HT-29 (cell line): ENCODE measurements at places on chromosomes 5 and 9.

- no peak for DNase-seq
These were observed 56.7 kb upstream of the BASP1 start for GRCh38 chr5:17160756-17161040.

- no peak for DNase-seq
These were observed 10.0 kb upstream of the INSL6 start for GRCh38 chr9:5195463-5195862.

DNA sequence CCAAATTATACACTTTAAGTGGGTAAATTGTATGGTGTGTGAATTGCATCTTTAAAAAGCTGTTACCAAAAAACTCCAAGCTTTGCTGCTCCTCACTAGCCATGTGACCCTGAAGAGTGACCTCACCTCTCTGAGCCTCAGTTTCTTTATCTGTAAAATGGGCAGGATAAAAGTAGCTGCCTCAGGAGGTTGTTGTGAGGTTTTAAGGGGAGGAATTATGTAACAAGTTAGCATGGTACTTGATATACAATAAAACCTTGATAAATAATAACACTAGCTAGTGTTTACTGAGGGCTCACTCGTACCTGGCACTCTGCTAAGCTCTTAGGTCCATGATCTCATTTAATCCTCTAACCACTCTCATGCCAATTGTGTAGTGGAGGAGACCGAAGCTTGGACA is 19.0 kb upstream of the PHF19 start:
- DNase-seq = no peak

GRCh38 chr5:141150993-141151325 is 1.1 kb downstream of the PCDHB6 start:
- DNase-seq = no peak

DNA sequence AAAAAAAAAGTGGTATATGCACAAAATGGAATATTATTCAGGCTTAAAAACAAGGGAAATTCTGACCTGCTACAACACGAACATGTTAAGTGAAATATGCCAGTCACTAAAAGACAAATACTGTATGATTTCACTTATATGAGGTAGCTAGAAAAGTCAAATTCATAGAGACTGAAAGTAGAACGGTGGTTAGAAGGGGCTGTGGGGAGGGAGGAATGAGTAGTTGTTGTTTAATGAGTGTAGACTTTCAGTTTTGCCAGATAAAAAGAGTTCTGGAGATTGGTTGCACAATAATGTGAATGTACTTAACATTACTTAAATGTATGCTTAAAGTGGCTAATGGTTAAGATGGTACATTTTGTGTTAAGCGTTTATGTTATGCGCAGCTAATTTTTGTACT is 79.5 kb upstream of the IL12B start:
- DNase-seq = no peak

DNA sequence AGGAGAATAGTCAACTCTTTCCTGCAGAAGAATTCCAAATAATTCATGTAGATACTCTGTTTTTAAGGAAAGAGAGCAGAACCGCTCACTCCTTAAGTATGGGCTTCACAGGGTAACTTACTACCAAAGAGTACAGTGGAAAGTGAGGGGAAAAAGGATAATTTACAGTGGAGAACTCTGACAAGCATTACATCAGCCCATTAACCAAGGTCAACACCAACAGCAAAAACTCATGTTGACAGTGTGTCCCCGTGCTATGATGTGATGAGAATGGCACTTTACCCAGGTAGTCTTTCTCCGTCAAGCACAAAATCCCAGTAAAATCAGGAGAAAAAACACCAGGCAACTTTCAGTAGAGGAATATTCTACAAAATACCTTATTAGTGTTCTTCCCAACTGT is 104.3 kb downstream of the ADCY2 start:
- DNase-seq = no peak

DNA sequence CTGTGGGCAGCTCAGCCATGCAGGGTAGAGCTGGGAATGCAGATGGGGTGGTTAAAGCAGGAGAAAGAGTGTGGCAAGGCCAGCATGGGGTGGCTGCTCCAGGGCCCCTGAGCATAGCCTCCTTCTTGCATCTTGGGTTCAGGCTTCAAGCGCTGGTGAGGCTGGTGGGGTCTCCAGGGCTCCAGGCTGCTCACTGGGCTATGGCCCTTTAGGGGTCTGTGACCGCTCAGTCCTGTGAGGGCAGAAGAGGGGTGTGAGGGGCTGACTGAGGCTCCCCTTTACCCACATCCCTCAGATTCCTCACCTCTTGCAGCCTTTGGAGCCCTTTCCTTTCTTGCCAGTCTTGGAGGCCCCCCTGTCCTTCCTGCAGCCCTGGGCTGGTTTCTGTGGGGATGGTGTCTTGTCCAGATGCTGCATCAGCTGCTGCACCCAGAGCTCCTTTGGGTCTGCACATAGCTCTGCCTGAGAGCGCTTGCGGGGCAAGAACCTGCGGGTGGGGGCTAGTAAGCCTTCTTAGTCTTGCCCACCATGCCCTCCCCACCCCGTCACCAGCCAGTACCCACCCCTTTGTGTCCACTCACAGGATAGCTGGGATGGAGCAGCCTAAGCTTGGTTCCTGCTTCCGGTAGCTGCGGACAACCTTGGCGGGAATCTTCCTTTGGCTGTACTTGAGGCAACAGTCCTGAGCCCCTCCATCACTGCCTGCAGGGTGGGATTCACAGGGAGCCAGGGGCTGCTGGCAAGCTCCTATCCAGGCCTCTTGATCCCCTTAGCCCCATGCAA is 549 bp downstream of the CCL21 start:
- no peak for DNase-seq

- DNase-seq = no peak
These were observed 294.2 kb upstream of the CYLC2 start for GRCh38 chr9:102700936-102701335.

GRCh38 chr9:87305151-87305550 is 192.5 kb upstream of the DAPK1 start:
- no peak for DNase-seq

- DNase-seq = no peak
These were observed 59.5 kb downstream of the OLFM1 start for GRCh38 chr9:135146766-135147473.

DNA sequence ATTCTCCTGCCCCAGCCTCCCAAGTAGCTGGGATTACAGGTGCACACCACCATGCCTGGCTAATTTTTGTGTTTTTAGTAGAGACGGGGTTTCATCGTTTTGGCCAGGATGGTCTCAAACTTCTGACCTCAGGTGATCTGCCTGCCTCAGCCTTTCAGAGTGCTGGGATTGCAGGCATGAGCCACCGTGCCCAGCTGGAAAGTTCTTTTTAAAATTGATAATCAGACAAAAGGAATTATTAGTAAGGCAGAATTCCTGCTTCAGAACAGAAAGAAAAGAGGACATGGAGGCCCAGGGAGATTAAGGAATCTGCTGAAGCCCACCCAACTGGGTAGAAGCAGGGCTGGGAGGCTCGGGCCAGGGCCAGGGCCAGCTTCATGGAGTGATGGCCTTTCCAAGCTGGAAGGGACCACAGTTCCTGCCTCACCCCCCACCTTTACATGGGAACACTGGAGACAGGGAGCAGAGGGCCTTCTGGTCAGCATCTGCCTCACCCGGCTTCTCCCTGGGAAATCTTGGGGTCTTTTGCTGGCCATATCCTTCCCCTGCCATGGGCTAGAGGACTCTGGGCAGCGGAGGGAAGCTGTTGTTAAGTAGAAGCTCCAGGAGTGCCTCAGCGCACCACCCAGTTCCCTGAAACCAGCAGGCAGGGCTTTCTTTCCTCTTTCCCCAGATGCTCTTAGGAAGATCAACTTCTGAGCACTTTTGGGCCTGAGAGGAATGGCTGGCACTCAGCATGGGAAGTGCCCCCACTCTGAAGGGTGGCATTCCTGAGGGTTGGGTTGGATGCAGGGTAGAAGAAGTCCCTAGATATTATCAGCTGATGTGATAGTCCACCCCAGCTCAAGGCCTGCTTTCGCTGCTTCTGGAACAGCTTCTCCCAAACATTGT is 70.1 kb downstream of the RGS3 start:
- DNase-seq = no peak

DNA sequence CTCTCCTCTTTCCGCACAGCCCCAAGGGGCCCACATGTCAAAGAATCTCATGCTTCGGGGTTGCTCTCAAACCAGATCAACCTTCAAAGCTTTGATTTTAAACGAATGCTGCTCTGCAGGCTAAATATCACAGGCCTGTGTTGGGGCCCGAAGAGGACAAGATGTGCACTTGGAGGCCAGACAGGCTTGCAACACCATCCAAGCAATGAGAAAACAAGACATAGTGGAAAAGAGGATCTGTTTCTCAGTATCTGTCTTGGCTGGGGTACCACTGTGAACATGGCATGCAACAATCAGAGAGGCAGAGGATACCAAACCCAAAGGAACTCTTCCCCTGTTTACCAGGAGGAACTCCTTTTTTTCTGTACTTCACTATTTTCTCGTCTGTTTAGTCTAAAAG is 321.8 kb downstream of the SLIT3 start:
- DNase-seq = no peak

DNA sequence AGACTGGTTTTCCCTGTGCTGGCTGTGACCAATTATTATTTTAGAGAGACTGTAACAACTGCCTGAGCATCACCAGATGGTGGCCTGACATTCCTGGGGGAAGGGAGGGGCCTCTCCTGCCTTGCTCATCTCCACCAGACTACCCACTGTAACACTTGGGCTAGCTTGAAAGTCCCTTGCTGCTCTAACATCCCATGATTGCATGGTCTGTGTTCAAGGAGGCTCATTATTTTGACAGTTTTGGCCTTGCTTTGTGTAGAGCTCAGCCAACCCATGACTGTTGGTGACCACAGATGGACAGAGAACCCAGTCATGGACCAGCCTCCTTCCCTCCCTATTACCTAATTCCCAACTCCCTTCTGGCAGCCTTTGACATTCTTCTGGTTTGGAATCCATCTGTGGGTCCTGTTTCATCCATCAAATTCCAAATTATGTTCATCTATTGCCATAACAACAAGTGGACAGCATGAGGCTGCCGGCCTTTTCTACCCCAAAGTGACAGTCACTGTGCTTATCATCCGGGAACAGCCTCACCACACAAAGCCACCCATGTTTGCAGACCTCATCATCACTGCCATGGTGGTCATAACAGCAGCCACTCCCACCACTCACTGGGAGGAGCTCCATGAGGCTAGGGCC is 49.0 kb upstream of the ICE1 start:
- no peak for DNase-seq

- no peak for DNase-seq
These were observed 1.4 kb upstream of the CAMSAP1 start for GRCh38 chr9:135908754-135909204.

DNA sequence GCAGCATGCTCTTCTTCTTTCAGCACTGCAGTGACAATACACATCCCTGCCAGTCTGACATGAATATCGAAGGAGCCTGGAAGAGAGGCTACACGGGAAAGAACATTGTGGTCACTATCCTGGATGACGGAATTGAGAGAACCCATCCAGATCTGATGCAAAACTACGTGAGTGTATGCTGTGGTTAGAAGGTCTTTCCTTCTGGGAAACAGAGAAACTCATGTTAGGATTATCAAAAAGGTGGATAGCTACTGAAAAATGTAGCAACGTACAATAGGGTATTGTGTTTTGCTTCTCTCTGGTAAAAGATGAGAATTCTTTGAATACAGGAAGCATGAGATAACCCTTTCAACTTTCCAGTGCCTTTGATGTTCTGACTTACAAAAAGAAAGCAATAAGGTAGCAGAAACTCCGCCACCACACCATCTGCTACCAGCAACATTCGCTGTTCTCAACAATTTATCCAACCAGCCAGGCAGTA is 133.3 kb downstream of the PCSK5 start:
- DNase-seq = no peak

DNA sequence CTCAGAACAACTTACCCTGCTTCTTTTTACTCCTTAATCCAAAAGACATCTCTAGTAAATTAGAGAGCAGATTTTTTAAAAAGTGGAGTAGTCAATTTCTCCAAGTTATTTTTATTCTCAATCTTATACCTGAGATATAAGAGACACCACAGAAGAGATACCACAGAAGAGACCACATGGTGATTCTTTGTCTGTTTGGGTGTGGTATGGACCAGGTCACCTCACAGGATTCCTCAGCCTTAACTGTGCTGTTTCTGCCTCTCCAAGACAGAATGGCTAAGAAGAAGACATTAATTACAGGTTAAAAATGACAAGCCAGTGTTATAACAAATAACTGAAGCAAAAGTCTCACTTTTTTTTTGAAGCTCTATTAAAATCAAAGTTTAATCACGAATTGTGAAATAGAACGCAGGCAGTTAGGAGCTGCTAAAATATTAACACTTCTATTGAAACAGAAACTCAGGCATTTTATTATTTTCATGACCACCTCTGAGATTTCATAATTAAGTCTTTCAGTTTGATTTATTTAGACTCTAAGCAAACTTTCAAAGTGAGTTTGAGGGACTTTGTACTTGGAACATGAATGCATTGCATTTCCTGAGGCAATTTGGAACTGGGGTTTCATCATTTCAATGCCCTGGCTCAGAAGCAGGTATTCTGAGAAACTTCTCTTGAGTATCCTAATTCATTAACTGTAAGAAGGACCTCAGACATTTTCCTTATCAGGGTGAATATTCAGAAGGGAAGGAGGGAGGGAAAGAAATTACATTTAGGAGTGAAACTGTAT is 280.7 kb downstream of the KCTD16 start:
- no peak for DNase-seq

- DNase-seq = no peak
These were observed 226.7 kb downstream of the TLE4 start for GRCh38 chr9:79798450-79798849.

GRCh38 chr9:14218253-14218652 is 95.7 kb downstream of the NFIB start:
- no peak for DNase-seq

- DNase-seq = no peak
These were observed 2.8 kb upstream of the ESM1 start for GRCh38 chr5:54988218-54988617.

DNA sequence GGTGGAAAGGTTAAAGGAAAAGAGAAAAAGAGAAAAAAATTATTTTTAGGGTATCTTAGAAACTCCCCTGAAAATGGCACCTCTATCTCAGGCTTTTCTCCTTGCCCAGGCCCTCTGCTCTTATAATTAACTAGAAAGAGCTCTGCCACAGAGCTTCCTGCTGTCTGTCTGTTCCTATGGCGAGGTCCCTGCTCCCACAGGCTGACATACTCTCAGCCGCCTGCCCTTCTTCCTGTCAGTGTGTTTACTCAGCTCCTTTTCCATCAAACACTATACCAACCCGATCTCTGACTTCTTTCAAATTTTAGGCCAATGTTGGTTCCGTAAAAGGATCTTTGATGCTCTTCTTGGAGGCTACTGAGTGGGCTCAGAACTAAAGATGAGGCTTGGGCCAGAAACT is 482.6 kb downstream of the DMAC1 start:
- no peak for DNase-seq

- no peak for DNase-seq
These were observed 45.5 kb upstream of the HSPA9 start for GRCh38 chr5:138620663-138621224.

GRCh38 chr5:624951-625230 is 12.8 kb downstream of the CEP72 start:
- DNase-seq = no peak

GRCh38 chr5:98794414-98795080 is 21.1 kb downstream of the RGMB start:
- no peak for DNase-seq
